ENCODE measurements at places on chromosomes 3 and 15.

DNA sequence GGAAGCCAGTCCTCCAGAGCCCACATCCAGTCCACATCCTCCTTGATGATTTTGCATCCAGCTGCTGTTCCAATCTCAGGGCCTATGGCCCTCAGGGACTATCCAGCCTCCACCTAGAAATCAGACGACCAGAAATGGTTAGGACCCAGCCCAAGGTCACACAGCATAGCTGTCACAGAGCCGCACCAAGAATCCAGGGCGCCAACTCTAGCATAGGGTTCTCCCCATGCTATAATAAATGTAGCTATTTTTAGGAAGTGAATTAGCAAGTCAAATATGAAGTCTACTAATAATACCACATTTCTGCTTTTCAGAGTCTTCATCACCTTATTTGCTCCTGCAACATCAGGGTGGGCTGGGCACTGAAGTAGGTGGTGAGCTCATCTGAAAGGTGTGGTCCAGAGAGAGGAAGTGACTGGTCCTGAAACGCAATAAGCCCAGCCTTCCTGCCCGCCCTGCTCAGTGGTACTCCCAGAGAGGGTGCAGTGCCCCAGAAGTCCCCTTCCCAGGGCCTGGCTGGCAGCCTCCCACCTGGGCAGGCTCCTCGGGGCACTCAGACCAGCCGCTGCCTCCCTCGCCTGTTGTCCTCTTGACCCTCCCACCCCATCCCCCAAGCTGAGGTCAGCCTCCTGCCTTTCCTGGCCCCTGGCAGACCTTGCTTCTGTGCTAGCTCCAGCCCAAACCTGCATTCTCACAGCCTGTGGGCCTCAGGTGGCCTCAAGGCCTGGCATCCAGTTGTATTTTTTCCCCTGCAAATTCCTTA lies 17.6 kb upstream of the CYP11A1 start:
- DNase-seq = no peak

DNA sequence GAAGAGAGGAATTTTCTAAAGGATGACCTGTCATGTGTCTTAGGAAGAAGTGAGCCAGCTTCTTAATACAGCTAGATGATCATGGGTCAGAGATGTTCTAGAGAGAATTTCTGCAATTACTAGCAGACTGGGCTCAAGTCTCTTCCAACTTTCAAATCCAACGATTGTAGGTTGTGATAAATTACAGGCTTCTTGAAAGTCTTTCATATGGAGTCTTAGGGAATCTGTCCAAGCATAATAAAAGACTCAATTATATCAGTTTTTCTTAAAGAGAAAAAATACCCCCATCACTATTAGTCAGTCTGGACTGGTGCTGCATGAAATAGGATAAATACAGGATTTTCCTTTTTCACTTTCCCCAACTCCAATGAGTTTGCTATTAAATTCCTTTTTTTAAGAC lies 59.1 kb downstream of the DRD3 start:
- no peak for DNase-seq

DNA sequence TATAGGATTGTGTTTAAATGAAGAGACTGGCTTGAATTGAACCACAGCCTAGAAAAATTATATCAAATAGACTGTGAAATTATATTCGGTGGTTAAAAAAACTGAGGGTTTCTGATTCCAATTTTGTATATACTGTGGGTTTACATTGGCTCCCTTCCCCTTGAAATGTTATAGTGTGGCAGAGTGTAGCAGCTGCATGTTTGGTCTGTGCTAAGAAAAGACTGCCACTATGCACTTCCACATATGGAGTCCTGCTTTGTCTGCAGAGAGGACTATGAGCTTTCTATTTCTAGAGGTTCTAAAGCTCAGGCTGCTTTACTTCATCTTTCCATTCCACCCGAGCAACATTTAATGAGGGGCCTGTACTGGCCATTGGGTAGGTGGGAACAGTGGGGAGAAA lies 112.3 kb downstream of the P3H2 start:
- no peak for DNase-seq

DNA sequence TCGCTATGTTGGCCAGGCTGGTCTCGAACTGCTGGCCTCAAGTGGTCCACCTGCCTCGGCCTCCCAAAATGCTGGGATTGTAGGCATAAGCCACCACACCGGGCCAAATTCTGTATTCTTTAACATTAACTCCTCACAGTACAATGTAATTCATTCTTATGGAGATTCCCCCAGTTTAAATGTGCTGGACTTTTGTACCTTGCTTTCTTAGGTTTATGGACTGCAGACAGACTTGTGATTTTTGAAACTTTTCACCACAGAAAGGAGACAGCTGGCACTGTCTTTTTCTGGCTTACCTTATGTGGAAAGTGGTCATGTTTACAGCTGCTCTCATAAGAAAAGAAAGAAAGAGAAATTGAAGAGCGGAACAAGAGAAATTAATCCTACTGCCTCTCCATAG lies 103.8 kb downstream of the IQCH start:
- no peak for DNase-seq

- DNase-seq = no peak
These were observed 243.3 kb upstream of the RARB start for GRCh38 chr3:25184641-25185250.

GRCh38 chr15:39251413-39252133 lies 329.3 kb upstream of the THBS1 start:
- DNase-seq = no peak

- no peak for DNase-seq
These were observed 148.7 kb downstream of the MEX3B start for GRCh38 chr15:81897057-81897677.

DNA sequence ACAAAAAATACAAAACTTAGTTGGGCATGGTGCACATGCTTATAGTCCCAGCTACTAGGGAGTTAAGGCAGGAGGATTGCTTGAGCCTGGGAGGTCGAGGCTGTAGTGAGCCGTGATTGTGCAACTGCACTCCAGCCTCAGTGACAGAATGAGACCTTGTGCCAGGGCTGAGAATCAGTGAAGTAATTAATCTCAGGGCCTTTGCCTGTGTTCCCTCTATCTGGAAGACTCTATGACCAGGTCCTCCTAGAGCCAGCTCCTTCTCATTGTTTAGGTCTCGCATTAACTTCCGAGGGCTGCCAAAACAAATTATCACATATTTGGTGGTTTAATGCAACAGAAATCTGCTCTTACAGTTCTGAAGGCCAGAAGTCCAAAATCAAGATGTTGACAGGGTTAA lies 41.4 kb upstream of the FLNB start:
- DNase-seq = no peak

DNA sequence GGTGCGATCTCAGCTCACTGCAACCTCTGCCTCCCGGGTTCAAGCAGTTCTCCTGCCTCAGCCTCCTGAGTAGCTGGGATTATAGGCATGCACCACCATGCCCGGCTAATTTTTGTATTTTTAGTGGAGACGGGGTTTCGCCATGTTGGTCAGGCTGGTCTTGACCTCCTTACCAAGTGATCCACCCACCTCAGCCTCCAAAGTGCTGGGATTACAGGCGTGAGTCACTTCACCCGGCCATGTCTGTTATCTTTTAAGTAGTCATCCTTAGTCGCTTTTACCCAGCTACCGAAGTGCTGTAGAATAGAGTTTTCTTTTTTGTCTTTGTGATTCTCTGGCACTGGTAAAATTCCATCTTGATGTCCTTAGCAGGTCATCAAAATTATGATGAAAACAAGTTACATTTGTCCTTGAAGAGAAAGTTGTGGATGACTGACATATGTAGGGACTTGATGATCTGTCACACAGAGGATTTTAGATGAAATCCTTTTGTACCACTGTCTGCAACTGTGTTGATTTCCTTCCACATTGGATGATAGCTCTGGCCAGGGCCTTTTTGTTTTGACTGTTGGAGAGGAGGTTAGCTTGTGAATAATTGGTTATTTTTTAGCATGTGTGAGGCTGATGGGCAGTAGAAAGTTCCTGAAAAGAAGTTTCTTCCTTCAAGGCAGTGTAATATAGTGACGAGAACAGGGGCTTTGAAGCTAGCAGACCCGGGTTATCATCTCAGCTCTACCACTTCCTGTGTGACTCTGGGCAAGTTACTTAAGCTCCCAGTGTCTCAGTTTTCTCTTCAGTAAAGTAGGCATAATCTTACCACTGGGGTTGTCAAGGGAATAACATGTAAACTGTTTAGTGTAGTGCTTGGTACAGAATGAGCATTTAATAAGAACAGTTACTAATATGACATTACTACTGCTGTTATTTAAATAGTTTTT lies 18.8 kb downstream of the ATG7 start:
- no peak for DNase-seq

DNA sequence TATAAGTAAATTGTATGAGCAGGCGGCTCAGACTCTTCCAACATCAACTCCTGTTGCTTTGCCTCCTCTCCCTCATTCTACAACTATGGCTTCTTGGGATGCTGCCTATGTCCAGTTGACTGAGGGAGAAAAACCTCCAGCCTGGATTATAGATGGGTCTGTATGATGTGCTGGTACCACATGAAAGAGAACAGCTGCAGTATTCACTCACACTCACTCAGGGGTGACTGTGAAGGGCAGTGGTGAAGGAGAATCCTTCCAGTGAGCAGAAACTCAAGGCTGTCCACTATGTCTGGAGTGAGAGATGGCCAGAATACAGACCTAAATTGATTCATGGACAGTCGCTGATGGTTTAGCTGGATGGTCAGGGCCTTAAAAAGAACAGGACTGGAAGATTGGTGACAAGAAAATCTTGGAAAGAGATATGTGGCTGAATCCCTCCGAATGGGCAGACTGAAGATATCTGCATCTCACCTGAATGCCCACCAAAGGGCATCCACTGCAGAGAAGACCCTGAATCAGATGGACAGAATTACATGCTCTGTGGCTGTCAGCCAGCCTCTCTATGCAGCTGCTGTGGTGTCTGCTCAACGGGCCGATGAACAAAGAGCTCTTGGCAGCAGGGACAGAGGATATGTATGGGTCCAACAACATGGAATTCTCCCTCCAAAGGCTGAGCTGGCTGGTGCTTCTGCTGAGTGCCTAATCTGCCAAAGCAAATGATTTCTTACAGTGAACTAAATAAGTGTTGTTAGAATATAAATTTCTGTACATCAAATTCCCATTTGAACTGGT lies 1.9 kb upstream of the BCL2L10 start:
- DNase-seq = no peak

DNA sequence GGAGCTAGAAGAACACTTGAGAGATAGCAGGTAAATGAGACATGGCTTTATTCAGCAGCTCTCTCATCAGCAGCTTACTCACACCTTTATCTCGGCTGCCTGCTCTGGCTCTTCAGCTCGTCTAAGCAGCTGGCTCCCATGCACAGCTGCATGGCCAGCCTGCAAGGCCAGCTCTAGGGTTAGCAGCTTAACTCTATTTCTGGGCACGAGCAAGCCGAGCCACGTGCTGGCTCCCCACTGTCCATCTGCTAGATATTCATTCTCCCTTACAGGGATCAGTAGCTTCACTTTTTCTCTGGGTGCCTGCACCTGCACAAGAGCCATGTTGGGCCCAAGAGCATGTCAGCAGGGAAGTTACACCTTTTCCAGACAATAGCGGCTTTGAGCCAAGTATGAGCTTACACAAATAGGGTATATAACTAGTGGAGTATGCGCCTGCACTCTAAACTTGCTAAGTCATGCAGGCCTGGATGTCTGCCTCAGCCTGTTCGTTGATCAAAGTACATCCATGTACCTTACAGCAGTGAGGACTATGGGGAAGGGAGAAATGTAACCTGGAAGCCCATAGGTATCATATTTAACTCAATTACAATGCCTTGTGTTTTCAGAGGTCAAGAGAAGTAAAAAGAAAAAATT lies 174.9 kb upstream of the SNTN start:
- no peak for DNase-seq

- DNase-seq = no peak
These were observed 204.9 kb downstream of the CNTN4 start for GRCh38 chr3:2303566-2303965.

DNA sequence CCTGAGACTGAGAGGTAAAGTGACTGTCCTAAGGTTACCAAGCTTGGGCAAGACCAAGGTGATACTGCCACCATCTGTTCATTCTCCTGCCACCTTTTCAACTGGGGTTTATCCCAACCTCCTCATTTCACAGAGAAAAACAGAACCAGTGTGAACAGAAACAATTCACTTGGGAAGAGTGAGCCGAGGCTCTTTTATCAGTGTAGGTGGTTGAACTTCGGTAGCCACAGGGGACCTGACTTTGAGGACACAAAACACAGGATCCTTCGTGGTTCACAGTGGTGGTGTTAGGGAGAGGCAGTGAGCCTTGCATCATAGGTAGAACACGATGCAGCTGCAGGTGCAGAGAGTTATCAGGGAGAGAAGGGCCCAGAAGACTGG lies 72.8 kb upstream of the ICE2 start:
- no peak for DNase-seq

DNA sequence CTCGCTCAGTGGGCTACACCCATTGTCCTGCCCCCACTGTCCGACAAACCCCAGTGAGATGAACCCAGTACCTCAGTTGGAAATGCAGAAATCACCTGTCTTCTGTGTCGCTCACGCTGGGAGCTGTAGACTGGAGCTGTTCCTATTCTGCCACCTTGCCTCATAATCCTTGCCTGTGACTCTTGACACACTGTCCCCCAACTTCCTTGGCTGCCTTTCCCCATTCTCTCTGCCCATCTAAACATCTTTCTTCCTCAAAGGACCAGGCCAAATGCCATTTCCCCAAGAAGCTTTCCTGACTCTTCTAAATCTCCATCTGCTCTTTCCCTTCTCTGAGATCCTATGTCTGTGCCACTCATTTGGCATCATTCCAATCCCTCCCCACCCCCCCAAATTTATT lies 9.7 kb upstream of the CD80 start:
- no peak for DNase-seq

GRCh38 chr3:192906940-192907339 lies 10.7 kb downstream of the MB21D2 start:
- no peak for DNase-seq

DNA sequence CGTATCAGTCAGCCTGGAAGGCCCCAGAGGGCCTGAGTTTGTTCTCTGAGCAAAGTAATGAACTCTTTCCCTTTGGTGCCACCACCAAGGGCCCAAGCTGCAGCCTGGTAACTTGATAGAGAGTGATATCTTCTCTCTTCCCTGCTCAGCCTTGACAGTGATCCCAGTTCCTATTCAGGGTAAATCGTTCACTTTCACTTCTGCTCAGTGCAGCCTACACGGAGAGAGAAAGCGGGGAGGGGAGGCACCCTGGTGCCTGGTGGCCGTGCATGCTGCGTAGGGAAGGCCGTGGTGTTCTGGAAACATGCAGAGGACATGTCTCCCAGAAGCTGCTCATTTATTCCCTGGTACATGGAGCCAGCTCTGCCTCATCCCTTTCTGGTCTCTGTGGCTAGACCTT lies 54.9 kb downstream of the KIF9 start:
- no peak for DNase-seq

DNA sequence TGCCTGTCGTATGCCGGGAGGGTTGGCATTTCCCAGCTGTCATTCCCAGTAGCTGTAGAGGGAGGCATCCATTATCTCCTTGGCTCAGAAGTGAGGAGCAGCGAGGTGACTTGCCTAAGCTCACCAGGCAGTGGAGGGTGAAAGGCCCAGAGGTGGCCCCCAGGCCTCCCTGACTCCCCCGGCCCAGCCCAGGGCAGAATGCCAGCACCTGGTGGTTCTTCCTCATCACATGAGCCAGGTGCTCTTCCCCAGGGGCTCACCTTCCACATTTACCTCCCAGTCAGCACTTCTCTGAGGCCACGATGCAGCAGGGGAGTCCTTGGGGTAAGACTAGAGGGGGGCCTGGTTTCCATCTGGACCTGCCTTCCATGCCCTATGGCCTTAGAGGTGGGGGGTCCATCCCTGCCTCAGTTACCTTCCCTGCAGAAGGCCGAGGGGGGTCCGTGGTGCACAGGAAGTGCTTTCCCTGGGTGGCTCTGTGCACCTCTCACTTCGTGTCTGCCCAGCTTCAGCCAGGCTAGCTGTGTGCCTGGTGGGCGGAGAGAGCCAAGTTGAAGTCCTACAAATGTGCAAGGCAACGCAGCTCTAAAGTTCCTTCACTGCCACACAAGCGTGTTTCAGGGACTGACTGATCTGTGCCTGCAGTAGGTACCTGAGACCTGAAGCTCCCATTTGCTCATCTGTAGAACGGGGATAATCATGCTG lies 70.3 kb upstream of the PLXNA1 start:
- no peak for DNase-seq
